ENCODE measurements at places on chromosomes 16 and 17. TPM values are rescaled to one million over a fixed set of nuclear protein-coding genes. Genes with fewer than 3 reads are reported as not detected.

GRCh38 chr17:21678393-21679081, 13.8 kb upstream of the KCNJ18 start:
- no peak overlapping the region for H3K27ac ChIP-seq
- no peaks in the 10 kb centered on the region for H3K4me1 ChIP-seq
- no peak for DNase-seq

- H3K36me3 ChIP-seq, result peaks cover 25% of the 10 kb centered on the region
- no peak overlapping the region for H3K4me3 ChIP-seq
- DNase-seq, result no peak
- H3K4me1 ChIP-seq, result peaks cover 9% of the 10 kb centered on the region
- no peaks in the 10 kb centered on the region for H3K27me3 ChIP-seq
Measured at GRCh38 chr16:70302745-70303144, 3.8 kb downstream of the DDX19B start.

GRCh38 chr16:19853742-19854542, 30.7 kb downstream of the GPRC5B start:
- no peak for DNase-seq
- no peak overlapping the region for H3K27ac ChIP-seq
- H3K27me3 ChIP-seq, result no peaks in the 10 kb centered on the region
- H3K36me3 ChIP-seq, result peaks cover 3% of the 10 kb centered on the region

- no peaks in the 10 kb centered on the region for H3K27me3 ChIP-seq
- H3K27ac ChIP-seq, result no peak overlapping the region
- no peaks in the 10 kb centered on the region for H3K4me1 ChIP-seq
- no peaks in the 10 kb centered on the region for H3K36me3 ChIP-seq
- DNase-seq, result no peak
Measured at GRCh38 chr16:55144651-55145050, 179.4 kb upstream of the IRX6 start.

DNA sequence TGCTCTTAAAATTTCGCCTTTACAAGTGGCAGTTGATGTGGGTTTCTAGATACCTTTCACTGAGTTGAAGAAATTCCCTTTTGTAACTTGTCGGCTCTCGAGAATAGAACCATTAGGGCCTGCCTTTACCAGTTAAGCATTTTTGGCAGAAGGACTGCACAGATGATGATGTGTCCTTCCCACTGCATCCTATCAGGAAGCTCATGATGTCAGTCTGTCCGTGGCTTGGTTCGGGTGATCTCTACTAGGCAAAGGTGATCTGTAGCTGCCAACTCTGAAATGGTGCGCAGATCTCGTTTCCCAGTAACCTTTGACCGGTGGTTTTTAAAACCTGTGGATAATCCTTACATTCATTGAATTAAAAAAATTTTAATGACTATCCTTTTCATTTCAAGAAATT, 49.7 kb downstream of the ZNRF1 start:
- no peak for DNase-seq
- peaks cover 17% of the 10 kb centered on the region for H3K4me1 ChIP-seq
- no peak overlapping the region for H3K27ac ChIP-seq

- no peak for DNase-seq
- H3K4me3 ChIP-seq, result no peak overlapping the region
- H3K27ac ChIP-seq, result no peak overlapping the region
- H3K27me3 ChIP-seq, result no peaks in the 10 kb centered on the region
- no peaks in the 10 kb centered on the region for H3K4me1 ChIP-seq
Measured at GRCh38 chr17:71395901-71396300, 724.9 kb upstream of the SOX9 start.

GRCh38 chr17:16398270-16399267, 16.8 kb upstream of the TRPV2 start:
- H3K27me3 ChIP-seq, result no peaks in the 10 kb centered on the region
- H3K27ac ChIP-seq, result no peak overlapping the region
- no peak for DNase-seq
- H3K4me3 ChIP-seq, result no peak overlapping the region
- no peaks in the 10 kb centered on the region for H3K36me3 ChIP-seq

- H3K27ac ChIP-seq, result no peak overlapping the region
- no peaks in the 10 kb centered on the region for H3K4me1 ChIP-seq
- H3K27me3 ChIP-seq, result no peaks in the 10 kb centered on the region
Measured at GRCh38 chr16:68902003-68902968, 59.0 kb downstream of the TANGO6 start.

Gene AXIN2
- 4.8 TPM for total RNA-seq

Measured in SJSA1 (cell line).